Hematopoietic multipotent progenitor cell treated with erythropoietin and hydrocortisone succinate and interleukin-3 and kit ligand, for 6 days (in vitro differentiated cells): ENCODE measurements at places on chromosomes 3 and 15.

DNA sequence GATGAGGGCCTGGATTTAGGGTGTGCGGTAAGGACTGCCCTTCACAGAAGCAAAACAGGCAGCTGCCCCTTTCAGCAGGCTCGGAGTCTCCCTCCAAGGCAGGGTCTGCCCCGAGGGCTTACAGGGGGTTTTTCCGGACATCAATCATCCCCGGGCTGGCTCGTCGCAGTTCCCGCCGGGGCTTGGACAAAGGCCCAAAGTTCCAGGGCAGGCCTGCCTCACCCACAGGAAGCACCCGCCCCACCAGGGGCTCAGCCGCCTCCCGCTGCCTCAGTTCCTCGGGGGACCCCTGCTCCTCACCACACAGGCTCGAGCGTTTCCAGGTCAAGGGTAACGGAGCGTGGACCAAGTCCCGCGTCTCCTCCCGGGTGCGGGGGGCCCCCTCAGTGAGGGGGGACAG lies 27.0 kb downstream of the KIF7 start:
- no peak for DNase-seq

DNA sequence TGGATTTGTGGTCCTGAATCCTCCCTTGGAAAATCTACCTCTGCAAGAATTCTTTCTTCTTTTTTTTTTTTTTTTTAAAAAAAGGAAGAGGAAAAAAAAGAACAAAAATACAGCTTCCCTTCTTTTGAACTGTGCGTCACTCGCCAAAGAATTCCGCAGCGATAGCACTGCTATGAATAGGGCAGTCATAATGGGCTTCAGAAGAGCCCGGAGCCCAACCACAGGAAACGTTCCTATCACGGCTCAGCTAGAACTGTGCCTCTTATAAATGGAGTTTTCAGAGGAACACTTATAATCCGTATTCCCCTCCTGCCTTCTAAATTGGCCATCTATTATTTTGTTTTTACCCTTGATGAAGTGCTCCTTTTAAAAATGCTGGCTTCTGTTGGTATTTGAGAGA lies 227.7 kb downstream of the ADAMTS17 start:
- no peak for DNase-seq

- peak; percentile 94 for DNase-seq
Measured at GRCh38 chr3:58433400-58434167, at the start of gene PDHB. Gene PDHB (minus strand): TSS chr3:58433832. CDS start chr3:58433809, 23 bp downstream.

DNA sequence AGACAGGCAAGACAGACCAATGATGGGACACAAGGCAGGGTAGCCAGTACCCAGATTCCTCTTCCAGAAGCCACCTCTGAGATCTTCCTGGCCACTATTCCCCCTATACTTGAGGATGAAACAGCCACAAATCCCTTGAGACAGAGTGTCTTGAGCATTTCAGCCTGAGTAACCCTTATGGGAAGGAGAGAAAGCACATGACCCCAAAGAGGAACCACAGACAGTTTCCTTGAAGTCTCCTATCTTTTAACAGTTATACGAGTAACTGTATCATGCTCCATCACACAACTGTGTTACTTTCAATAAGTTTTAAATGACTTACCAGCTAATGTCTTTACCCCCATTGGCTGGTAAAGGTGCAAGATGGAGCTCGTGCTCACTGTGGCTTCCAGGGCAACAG lies 9.3 kb downstream of the VIPR1 start:
- peak; percentile 28 for DNase-seq

GRCh38 chr3:45056608-45057301 lies 30.7 kb downstream of the CLEC3B start:
- no peak for DNase-seq
